ENCODE measurements at places on chromosomes 6 and 20. TPM values are rescaled to one million over a fixed set of nuclear protein-coding genes. Genes with fewer than 3 reads are reported as not detected.

The MCM8 gene
- total RNA-seq = 39.8 TPM

The SRC gene
- 60.4 TPM for total RNA-seq

The KIAA1755 gene
- 9.5 TPM for total RNA-seq

GRCh38 chr20:14764511-14765369, 427.3 kb upstream of the FLRT3 start:
- DNase-seq = no peak

GRCh38 chr20:54995553-54995952, 520.2 kb downstream of the DOK5 start:
- no peak for DNase-seq

- DNase-seq = no peak
These were observed 390.8 kb downstream of the RNGTT start for GRCh38 chr6:88572449-88573139.

DNA sequence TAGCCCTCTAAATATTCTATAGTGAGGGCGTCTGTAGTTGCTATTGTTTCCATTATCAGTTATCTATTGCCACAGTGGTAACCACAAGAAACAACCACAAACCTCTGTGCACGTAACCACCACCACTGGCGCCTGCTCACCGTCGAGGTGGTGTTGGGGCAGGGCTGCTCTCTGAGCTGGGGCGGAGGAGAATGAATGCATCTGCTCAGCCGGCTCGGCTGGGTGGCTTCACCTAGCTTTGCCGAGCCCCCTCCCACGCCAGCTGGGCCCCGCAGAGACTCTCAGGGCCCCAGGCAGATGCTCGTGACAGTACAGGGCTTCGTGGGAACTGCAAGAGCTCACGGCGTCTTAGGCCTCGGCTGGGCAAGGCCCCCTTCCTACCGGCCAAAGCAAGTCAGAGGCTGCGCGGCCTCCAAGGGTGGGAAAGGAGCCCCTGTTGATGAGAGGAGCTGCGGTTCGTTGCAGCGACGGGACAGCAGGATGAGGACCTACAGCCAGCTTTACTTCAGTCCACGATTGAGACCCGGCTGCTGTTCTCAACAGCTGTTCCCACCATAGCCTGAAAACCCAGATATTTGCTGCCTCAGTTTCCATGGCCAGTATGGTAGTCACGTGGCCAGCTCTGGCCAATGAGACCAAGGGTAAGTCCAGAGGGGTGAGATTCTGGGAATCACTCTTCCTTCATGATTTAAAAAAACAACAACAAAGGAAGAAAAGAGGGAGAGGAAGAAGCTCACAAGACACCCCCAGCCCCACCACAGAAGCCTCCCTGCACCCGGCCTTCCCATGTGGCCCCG, 120.2 kb upstream of the AFDN start:
- no peak for DNase-seq

DNA sequence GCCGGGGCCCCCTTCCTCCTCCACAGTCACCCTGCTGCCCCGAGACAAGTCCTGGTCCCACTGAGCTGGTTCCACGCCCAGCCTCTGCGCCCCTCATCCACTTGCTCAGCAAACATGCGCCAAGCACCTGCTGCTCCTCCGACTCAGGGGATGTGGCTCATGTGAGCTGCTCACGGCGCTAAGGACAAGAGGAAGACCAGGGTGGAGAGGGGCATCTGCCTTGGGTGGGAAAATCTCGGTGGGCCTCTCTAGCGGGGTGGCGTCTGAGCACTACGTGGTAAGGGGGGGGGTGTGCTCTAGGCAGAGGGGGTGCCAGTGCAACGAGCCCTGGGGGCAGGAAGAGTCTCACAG, 4.5 kb downstream of the LAMA5 start:
- DNase-seq = no peak

DNA sequence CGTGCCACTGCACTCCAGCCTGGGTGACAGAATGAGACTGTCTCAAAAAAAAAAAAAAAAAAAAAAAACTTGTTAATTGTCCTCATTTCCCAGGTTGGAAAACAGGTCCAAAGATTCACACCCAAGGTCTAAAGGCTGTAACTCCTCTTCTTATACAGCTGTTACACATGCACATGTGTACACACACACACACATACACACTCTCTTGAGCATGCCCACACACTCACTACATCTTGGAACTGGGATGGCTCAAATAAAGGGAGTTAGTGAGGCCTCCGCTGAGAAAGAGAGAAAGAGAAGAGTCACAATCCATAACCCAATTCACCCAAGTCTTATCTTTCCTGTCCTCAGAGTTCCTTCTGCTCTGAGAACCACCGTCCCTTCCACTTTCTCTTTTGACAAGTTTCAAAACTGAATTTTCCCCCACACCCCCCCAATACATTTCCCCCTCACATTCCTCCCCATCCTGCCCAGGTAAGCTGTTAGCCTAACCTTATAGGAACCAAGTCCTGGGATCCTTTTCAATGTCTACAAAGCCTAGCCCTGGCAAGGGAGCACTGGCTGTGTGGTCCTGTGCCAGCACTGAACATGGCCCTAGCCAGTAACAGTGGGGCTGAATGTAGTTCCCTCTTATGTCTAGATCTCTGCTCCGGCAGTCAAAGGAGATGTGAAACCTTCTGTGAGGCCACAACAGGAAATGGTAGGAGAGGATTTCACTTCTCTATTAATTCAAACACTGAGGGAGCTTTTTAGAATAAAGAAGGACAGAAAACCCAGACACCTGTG, 3.2 kb upstream of the HLA-DMB start:
- no peak for DNase-seq

GRCh38 chr6:135226537-135226936, 45.4 kb downstream of the MYB start:
- DNase-seq = no peak
